ENCODE measurements at places on chromosomes 13 and 19.

GRCh38 chr19:36876993-36877938, 26.6 kb downstream of the ZNF345 start:
- no peak for DNase-seq

DNA sequence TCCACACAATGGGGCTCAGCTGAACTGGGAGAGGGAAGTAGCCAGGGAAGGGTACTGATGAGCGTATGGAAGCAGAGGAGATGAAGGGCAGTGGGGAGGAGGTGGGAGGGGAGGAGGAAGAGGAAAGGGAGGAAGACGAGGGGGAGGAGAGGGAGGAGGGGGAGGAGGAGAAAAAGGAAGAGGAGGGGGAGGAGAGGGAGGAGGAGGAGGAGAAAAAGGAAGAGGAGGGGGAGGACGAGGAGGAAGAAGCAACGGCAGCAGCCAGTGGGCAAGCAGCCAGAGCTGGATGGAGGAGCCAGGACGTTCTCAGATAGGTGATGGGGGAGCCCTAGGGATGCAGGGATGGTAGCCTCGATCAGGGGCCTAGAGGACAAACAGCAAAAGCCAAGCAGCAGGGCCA, 5.6 kb downstream of the CERS4 start:
- DNase-seq, result no peak

- no peak for DNase-seq
These were observed 3.3 kb downstream of the KLK8 start for GRCh38 chr19:50998061-50998460.

DNA sequence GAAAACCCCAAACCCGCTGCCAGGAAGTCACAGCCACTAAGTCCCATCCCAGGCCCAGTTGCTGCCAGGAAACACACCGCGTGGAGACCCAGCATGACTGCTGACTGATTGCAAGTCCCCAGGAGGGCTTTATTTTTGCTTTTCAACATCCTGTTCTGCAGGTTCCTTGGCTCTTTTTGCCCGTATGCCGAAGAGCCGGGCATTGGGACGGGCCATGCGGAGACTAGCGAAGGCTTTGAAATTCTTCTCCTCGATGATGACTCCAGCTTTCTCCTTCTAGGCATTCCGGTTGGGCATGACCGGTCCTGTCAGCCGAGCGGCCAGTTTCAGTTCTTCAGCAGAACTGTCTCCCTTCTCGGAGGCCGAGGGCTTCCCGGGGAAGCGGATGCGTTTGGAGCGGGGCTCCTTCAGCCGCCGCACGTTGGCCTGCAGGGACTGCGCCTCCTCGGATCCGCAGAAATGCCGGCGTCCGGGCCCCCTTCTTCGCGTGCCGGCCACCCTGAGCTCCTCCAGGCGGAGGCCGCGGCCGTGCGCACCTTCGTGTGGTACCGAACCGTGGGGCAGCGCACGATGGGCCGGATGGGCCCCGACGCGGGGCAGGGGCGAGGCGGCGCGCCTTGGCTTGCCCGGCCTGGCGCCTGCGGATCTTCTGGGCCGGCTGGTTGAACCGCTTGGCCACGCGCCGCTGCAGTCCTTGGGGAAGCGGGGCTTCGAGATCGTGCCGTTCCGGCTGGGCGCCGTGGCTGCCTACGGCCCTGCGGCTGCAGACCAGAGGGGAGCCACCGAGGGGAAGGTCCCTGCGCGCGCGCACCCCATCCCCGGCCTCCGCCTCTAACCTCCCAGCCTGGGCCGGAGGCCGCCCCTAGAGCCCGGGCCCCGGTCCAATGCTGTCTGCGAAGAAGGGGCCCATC, 15.2 kb downstream of the ZSCAN5C start:
- DNase-seq, result no peak

GRCh38 chr13:96252903-96253302, 163.0 kb downstream of the HS6ST3 start:
- no peak for DNase-seq

DNA sequence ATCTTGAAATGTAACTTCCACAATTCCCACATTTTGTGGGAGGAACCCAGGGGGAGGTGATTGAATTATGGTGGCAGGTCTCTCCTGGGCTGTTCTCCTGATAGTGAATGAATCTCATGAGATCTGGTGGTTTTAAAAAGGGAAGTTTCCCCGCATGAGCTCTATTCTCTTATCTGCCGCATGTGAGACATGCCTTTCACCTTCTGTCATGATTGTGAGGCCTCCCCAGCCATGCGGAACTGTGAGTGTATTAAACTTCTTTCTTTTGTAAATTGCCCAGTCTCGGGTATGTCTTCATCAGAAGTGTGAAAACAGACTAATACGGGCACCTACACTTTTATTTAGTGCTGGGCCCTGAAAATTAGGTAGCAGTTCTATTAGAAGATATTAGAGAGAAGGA, 45.8 kb downstream of the TNFSF13B start:
- DNase-seq, result no peak

GRCh38 chr19:2613507-2614295, 88.8 kb downstream of the GNG7 start:
- peak; percentile 41 for DNase-seq

DNA sequence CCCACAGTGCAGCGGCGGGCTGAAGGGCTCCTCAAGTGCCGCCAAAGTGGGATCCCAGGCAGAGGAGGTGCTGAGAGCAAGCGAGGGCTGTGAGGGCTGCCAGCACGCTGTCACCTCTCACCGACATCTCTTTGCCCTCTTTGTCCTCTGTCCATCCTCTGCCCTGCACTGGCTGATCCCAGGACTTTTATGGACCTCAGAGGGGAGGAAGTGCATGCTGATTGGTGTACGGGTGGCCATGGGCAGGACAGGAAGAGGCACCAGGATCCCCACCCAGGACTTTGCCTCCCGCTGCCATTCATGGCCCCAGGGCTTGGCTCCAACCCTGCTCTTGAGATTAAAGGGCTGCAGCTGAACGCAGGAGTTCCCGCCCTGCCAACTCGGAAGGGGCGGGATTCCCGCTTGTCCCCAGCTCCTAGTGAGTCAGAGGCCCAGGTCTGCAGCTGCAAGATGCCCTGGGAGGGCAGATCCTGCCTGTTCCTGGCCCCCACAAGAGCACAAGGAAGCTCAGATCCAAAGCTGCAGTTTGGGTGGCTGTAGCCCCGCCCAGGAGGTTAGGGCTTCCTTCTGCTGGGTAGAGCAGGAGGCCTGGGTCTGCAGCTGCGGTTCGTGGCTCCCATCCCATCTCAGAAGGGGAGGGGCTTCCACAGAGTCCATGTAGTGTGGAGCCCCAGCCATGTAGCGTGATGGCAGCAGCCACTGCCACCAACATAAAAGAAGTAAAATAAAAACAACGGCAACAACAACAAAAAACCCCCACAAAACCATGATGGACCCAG, 1716.7 kb downstream of the SLITRK1 start:
- no peak for DNase-seq

GRCh38 chr19:21709464-21709863, 57.9 kb downstream of the ZNF100 start:
- no peak for DNase-seq

DNA sequence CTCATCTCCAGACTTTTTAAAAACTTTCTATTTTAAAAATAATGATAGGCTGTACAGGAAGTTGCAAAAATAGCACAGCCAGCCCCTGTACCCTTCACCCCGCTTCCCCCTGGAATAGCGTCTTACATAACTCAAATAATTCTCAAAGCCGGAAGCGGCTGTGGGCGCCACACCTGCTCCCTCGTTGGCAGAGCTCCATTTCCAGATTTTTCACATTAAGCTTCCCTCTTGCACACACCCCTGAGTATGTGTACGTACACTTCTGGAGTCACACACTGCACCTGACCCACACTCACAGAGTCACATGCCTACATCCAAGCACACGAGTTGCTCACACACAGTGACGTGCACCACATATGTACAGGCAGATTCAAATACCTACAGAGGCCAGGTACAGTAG, 24.9 kb upstream of the DPP9 start:
- DNase-seq, result no peak

DNA sequence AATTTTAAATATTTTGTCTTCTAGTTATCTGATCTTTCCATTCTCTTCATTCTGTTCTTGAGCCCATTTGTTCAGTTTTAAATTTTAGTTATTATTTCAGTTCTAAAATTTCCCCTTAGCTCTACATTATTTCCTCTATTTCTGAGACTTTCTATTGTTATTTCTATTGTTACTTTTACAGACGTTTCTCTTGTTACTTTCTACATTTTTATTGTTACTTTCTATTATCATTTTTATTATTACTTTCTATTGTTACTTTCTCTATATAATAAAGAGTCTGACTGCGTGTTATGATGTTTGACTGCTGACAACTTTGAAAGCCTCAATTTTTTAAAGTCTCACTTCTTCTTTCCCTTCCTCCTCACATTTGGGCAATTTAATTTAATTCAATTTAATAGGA, 915.7 kb upstream of the PCDH20 start:
- DNase-seq, result no peak

DNA sequence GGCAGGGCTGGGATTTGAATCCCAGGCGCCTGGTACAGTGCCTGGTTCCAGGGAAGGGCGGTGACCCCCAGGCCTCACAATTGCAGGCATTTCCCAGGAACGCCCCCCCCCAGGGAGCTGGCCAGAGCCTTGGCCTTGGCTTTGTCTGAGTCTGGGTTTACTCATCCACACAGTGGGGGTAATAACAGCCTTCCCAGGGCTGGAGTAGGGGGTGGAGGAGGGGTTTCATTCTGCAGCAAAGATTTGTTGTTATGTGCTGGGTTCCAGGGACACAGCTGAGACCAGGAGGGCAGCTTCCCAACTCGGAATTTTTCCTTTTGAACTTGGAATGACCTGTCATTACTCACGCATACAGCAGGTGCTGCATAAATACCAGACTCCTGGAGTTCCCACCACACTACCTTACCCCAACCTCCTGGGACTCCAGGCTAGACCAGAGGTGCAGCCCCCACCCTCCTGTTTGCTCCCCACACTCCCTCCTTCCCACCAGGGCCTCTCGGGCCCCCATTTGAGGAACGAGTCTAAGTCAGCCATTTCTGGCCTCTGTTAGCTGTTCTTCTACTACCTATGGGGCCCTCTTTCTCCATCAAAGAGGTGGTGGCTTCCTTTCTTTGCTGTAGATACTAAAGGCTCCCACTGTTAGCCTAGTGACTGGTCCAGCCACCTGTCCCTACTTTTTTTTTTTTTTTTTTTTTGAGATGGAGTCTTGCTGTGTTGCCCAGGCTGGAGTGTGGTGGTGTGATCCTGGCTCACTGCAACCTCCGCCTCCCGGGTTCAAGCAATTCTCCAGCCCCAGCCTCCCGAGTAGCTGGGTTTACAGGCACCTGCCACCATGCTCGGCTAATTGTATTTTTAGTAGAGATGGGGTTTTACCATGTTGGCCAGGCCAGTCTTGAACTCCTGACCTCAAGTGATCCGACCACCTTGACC, 1.6 kb upstream of the ADAMTS10 start:
- DNase-seq, result no peak

GRCh38 chr13:47134939-47135489, 238.2 kb upstream of the HTR2A start:
- no peak for DNase-seq

DNA sequence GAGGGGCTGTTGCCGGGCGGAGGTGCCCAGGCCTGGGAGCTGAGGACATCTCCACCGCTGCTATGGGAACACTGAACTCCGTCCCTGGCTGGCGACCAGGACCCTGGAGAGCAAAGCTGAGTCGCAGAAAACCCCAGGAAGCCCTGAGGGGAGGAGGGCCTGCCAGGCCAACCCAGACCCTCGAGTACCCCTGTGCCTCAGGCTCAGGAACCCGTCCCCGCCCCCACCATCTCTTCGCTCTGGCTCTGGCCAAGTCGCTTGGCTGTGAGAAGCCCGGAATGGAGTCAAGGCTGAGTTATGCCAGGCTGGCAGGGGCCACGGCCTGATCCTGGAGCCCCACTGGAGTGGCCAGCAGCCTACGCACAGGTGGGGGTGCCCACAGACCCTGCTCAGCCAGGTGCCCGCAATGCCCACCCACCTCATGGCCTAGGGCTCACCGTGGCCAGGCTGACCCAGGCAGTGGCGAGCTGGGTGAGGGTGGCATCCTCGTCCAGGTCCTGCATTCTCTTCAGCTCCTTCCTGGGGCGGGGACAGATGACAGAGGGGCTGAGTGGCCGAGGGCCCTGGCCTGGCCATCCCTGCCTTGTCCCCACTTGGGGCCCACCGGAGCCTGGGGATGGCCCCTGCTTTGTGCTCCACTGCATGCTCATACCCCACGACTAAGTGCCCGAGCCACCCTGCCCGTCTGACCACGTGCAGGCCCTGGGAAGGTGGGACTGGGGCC, 8.5 kb upstream of the CERS1 start:
- no peak for DNase-seq

DNA sequence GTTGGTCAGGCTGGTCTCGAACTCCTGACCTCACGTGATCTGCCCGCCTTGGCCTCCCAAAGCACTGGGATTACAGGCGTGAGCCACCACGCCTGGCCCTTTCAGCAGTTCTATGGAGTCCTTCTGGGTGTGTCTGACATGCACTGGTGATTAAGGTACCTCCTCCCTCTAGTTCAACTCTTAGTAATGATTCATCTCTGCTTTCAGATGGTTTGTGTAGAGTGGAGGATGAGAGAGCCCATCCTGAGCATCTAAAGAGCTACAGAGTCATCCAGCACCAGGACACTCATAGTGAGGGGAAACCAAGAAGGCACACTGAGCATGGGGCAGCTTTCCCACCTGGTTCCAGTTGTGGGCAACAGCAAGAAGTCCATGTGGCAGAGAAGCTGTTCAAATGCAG, 8.2 kb downstream of the ZNF584 start:
- no peak for DNase-seq

GRCh38 chr19:29266603-29267002, 53.7 kb upstream of the UQCRFS1 start:
- DNase-seq, result no peak

GRCh38 chr19:39645800-39646411, 9.8 kb upstream of the LGALS16 start:
- peak; percentile 2 for DNase-seq

- no peak for DNase-seq
These were observed 4.5 kb downstream of the ATP4B start for GRCh38 chr13:113653264-113654174.

DNA sequence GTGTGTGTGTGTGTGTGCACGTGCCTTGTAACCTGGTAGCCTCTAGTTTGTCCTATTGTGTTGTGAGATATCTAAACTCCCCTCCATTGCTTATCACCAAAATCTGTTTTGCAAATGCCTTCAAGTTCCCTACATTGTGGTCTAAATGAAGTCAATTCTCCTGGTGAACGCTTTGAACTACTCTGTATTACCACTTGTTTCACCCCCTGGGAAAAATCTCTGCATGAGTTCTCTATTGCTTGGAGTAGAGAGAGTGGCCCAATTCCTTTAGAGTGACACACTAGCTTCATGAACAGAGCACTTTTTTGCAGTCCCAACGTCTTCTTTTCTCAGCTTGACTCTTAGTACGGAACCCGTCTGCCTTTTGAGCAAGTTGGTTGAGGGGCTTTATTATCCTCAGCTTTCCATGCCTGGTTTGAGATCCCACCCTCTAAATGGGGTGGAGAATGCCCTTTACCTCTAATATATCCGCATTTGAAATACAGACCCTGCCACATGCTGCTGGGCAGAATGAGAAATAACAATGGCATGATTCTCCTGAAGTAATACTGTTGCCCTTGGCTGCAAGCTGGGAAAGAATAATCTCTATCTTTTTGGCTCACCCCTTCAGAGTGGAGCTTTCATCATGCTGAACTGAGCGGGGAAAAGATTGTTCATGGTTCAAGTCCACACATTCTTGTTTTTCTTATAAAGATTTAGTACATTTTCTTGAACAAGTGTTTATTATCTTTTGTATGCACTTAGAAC, 2545.3 kb downstream of the PCDH9 start:
- DNase-seq, result no peak
